Upper lobe of right lung (tissue), 1 donor: ENCODE measurements at places on chromosomes 6 and 20. TPM values are rescaled to one million over a fixed set of nuclear protein-coding genes. Genes with fewer than 3 reads are reported as not detected.
A peak's percentile ranks its signal among the peaks of the same experiment; 100 is the strongest.

JPH2 gene
- 7.9 TPM for total RNA-seq

ANKEF1 gene
- 4.0 TPM for total RNA-seq

- H3K27ac ChIP-seq = no peak overlapping the region
- H3K27me3 ChIP-seq = no peaks in the 10 kb centered on the region
- H3K36me3 ChIP-seq = no peaks in the 10 kb centered on the region
- peak; percentile 49 for DNase-seq
- H3K4me3 ChIP-seq = no peak overlapping the region
- peaks cover 4% of the 10 kb centered on the region for H3K4me1 ChIP-seq
Measured at GRCh38 chr6:322259-322930, 30.1 kb downstream of the DUSP22 start.

DNA sequence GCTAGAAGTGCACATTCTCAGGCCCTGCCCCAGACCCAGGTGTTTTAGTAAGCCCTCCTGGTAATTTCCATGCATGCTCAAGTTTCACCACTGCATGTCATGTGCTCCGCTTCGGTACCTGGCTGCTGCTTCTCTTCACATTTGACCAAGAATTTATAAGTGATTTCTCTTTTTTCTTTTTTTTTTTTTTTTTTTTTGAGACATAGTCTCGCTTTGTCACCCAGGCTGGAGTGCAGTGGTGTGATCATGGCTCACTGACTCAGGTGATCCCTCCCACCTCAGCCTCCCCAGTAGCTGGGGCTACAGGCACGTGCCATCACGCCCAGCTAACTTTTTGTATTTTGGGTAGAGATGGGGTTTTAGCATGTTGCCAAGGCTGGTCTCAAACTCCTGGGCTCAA lies 16.0 kb downstream of the TM9SF4 start:
- H3K4me3 ChIP-seq = no peak overlapping the region
- no peak overlapping the region for H3K27ac ChIP-seq
- no peak for DNase-seq
- H3K27me3 ChIP-seq = no peaks in the 10 kb centered on the region

GRCh38 chr6:52310932-52311331 lies 26.4 kb upstream of the MCM3 start:
- no peaks in the 10 kb centered on the region for H3K27me3 ChIP-seq
- no peak overlapping the region for H3K4me3 ChIP-seq
- no peak overlapping the region for H3K27ac ChIP-seq
- H3K36me3 ChIP-seq = no peaks in the 10 kb centered on the region
- peaks cover 18% of the 10 kb centered on the region for H3K4me1 ChIP-seq

PCK1 gene
- 4.7 TPM for total RNA-seq

- H3K4me1 ChIP-seq = peaks cover 6% of the 10 kb centered on the region
- H3K27me3 ChIP-seq = no peaks in the 10 kb centered on the region
- no peak for DNase-seq
- no peak overlapping the region for H3K4me3 ChIP-seq
Measured at GRCh38 chr6:108746366-108746765, 101.9 kb upstream of the ARMC2 start.

ENPP5 gene
- 7.3 TPM for total RNA-seq

DNA sequence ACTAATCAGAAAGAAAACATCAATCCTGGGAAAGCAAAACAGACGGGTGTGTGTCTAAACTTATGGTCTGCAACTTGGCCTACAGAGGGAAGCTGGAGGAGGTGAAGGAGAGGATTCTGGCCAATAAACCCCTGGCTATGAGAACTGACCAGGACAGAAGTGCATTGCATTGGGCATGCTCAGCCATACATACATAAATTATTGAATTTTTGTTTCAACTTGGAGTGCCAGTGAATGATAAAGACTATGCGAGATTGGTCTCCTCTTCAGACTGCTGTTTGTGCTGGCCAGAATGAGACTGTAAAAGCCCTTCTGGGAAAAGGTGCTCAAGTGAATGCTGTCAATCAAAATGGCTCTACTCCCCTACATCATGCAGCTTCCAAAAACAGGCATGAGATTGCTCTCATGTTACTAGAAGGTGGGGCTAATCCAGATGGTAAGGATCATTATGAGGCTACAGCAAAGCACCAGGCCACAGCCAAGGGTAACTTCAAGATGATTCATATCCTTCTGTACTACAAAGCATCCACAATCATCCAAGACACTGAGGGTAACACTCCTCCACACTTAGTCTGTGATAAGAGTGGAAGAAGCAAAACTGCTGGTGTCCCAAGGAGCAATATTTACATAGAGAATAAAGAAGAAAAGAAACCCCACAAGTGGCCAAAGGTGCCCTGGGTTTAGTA lies 17.4 kb downstream of the ADNP start:
- no peak overlapping the region for H3K27ac ChIP-seq
- no peak overlapping the region for H3K4me3 ChIP-seq
- no peaks in the 10 kb centered on the region for H3K27me3 ChIP-seq
- DNase-seq = no peak
- peaks cover 55% of the 10 kb centered on the region for H3K4me1 ChIP-seq

- H3K27ac ChIP-seq = no peak overlapping the region
- H3K36me3 ChIP-seq = no peaks in the 10 kb centered on the region
- H3K4me3 ChIP-seq = no peak overlapping the region
- no peaks in the 10 kb centered on the region for H3K27me3 ChIP-seq
- no peak for DNase-seq
- peaks cover 11% of the 10 kb centered on the region for H3K4me1 ChIP-seq
Measured at GRCh38 chr6:11710311-11710761, 68.3 kb downstream of the ADTRP start.

NKAIN2 gene
- total RNA-seq = not detected

DNA sequence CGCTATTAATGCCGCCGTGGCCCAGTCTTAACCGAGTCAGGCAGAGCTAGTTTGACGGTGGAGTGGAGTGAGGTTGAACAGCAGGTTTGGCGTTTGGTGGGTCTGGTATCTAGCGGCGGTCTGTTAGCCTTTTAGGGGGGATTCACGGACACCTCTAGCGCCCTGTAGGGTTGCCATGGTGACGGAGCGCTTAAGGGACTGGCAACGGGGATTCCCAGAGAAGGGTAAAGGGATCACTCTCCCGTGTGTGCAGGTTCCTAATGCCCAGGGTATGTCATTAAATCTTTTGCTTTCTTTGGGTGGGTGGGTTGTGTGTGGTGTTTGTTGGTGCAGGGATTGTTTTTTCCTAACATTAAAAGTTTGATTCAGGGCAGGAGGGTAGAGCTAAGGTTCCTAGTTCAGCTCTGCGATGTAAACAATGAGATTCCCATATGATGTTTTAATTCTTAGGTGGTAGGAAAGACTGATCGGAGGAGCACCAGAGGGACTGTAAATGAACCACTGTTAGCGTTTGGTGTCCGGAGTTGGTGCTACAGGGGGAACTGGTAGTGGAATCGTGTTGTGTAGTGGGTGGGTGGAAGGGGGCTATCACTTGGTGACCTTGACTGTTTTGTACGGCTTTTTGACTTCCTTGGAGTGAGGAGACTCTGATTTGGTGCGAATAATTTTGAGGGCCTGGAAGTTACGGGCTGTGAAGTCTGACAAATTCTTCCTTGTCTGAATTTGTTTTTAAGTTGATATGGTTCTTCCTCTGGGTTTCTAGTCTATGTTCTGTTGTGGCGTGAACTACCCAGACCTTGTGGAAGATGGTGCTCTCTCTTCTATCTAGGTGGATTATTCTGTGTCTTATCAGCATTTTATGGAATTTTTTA lies 5.0 kb downstream of the BRD2 start:
- H3K4me1 ChIP-seq = peaks cover 35% of the 10 kb centered on the region
- H3K4me3 ChIP-seq = peak overlapping the region; percentile 74
- no peak for DNase-seq
- peaks cover 57% of the 10 kb centered on the region for H3K36me3 ChIP-seq
- no peaks in the 10 kb centered on the region for H3K27me3 ChIP-seq

- DNase-seq = no peak
- no peak overlapping the region for H3K4me3 ChIP-seq
Measured at GRCh38 chr6:31969712-31970603, 2.0 kb downstream of the DXO start.

HAO1 gene
- not detected for total RNA-seq

DNA sequence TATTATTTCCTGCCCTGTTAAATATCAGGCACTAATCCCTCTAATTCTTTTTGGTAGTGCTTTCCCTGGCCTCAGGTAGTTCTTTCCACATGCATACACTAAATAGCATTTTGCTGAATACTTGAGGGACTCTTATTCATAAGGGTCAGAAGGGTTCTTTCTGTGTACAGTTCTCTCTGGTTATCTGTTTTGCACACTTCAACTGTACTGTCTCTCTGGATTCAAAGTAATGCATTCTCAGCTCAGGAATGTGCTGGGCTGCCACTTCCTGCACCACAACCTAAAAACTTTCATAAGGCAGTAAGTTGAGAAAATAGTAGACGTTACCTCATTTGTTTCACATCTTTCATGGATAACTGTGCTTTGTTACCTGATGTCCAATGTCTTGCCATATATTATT lies 32.1 kb downstream of the C6orf141 start:
- H3K4me3 ChIP-seq = no peak overlapping the region
- H3K27ac ChIP-seq = no peak overlapping the region
- H3K4me1 ChIP-seq = no peaks in the 10 kb centered on the region
- no peaks in the 10 kb centered on the region for H3K36me3 ChIP-seq
- no peaks in the 10 kb centered on the region for H3K27me3 ChIP-seq
- no peak for DNase-seq

DNA sequence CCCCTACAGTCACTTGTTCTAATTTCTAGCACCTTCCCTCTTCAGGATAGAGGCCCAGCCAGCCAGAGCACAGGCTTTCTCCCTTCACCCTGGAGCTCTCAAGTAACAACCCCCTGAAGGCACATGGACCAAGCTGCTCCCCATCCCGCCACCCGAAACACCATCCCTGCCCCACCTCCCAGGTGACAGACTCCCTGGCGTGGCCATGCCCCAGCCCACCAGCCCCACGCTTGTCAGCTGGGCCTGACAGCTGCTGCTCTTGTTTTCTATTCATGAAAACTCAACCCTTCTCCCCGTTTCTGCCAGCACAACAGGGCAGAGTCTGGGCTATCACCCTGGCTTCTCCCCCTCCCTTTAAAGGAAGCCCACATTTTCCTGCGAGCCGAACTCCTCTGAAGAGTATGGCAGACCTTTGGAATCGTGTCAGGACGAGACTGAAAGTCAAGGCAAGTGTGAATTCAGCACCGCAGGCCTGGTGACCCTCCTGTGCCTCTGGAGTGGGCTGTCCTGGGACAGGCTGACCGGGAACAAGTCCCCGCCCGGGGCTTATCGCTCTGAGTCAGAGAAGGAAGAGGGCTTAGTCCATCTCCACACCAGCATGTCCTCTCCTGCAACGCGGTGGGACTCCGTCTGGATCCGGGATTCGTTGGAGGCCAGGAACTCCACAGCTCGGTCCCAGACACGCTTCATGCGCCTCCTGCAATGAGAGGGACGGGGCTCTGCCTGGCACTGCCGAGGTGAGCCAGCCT lies 16.7 kb downstream of the LEMD2 start:
- no peaks in the 10 kb centered on the region for H3K27me3 ChIP-seq
- no peak overlapping the region for H3K4me3 ChIP-seq
- H3K4me1 ChIP-seq = peaks cover 34% of the 10 kb centered on the region
- no peak for DNase-seq

DNA sequence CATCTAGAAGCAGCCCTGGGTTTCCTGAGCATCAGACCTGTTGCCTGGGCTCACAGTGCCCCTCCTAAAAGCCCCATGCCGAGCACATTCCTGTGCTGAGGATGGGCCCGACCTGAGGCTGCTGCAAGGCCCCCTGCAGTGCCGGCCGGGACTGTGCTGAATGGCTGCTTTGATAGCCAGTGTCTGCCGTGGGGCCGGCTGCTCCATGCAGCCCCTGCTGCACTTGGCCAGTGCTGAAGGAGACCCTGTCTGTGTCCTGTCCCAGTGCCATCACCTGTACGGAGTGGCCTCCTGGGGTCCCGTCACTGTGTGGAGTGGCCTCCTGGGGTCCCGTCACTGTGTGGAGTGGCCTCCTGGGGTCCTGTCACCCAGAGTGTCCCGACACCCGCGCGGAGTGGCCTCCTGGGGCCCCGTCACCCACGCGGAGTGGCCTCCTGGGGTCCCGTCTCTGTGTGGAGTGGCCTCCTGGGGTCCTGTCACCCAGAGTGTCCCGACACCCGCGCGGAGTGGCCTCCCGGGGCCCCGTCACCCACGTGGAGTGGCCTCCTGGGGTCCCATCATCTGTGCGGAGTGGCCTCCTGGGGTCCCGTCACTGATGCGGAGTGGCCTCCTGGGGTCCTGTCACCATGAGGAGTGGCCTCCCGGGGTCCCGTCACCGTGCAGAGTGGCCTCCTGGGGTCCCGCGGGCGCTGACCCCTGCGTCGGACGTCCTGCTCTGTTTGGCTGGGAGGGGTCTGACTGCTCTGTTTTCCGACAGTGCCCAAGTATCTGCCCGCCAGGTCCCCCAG lies 7.0 kb downstream of the COL9A3 start:
- H3K4me3 ChIP-seq = no peak overlapping the region
- no peaks in the 10 kb centered on the region for H3K36me3 ChIP-seq
- no peak for DNase-seq
- peaks cover 10% of the 10 kb centered on the region for H3K27me3 ChIP-seq

DNA sequence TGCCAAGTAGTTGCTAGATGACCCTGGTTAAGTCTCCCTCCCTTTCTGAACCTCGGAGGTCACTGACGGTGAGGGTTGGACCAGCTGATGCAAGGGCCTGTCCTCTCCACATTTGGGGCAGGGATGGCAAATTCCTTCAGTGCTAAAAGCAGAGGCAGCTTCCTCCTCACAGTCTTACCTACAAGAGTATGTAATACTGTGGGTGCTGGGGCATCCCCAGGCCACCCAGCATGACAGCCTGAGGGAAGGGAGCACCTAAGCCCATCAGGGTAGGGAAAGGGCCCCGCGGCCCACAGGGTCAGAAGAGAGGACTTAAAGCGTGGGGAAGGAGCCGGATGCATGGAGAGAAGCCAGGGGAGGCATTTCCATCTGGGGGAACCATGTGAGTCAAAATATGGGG lies 38.0 kb downstream of the TGM3 start:
- H3K4me1 ChIP-seq = no peaks in the 10 kb centered on the region
- no peaks in the 10 kb centered on the region for H3K27me3 ChIP-seq
- no peak overlapping the region for H3K27ac ChIP-seq
- no peaks in the 10 kb centered on the region for H3K36me3 ChIP-seq
- no peak for DNase-seq

DNA sequence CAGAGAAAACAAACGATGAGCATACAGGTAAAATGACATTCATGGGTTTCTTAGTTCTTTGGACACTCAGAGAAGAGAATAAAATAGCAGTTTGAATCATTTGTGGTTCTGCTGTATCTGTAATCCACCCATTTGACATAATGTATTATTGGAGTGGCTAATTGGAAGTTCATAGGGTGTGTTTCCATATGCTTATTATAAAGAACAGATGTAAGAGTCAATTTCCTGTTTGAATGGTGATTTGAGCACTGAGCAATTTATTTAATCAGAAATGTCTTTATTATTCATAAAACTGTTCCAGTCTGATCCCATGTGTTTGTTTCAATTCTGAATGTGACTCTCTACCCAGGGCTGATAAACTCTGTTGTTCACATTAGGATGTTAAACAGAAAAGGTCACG lies 939.1 kb downstream of the KIF16B start:
- no peaks in the 10 kb centered on the region for H3K36me3 ChIP-seq
- H3K4me1 ChIP-seq = peaks cover 4% of the 10 kb centered on the region
- H3K27ac ChIP-seq = no peak overlapping the region
- H3K27me3 ChIP-seq = no peaks in the 10 kb centered on the region
- H3K4me3 ChIP-seq = no peak overlapping the region

GRCh38 chr20:52402950-52403349 lies 211.4 kb upstream of the ZFP64 start:
- peaks cover 6% of the 10 kb centered on the region for H3K4me1 ChIP-seq
- no peaks in the 10 kb centered on the region for H3K36me3 ChIP-seq
- no peaks in the 10 kb centered on the region for H3K27me3 ChIP-seq

MOCS1 gene
- total RNA-seq = 29.3 TPM

GRCh38 chr6:158987657-158988056 lies 12.3 kb downstream of the RSPH3 start:
- no peaks in the 10 kb centered on the region for H3K27me3 ChIP-seq
- no peak overlapping the region for H3K4me3 ChIP-seq
- H3K4me1 ChIP-seq = no peaks in the 10 kb centered on the region
- DNase-seq = no peak
- no peak overlapping the region for H3K27ac ChIP-seq
- no peaks in the 10 kb centered on the region for H3K36me3 ChIP-seq
